ENCODE measurements at places on chromosomes 5 and 9. TPM values are rescaled to one million over a fixed set of nuclear protein-coding genes. Genes with fewer than 3 reads are reported as not detected.

Gene RAPGEF6
- 58.8 TPM for total RNA-seq

Gene PDZD2
- total RNA-seq: 8.1 TPM

Gene KDM4C
- 66.1 TPM for total RNA-seq

Gene NOXA1
- 0.90 TPM for total RNA-seq

Gene NMUR2
- not detected for total RNA-seq

Gene MSH3
- total RNA-seq: 33.8 TPM

Data from urinary bladder (tissue), 4 donors.